ENCODE measurements at places on chromosomes 13 and 19.

DNA sequence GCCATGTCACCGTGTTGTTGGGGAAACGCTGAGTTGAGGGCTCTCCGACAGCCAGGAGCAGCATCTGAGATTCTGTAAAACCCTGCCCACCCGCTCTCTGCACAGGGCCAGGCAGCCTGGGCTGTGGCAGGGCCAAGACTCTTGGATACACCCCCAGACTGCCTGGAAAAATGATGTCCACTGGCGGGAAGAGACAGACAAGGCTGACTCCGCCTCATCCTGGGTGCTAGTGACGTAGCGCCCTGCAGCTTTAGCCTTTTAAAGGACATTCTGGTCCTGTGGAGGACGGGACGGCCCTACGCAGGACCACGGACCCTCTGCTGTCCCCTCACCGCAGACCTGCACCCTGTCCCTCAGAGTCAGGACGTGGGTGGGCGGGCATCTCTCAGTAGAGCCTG lies 20.7 kb upstream of the LILRA2 start:
- no peak for DNase-seq

DNA sequence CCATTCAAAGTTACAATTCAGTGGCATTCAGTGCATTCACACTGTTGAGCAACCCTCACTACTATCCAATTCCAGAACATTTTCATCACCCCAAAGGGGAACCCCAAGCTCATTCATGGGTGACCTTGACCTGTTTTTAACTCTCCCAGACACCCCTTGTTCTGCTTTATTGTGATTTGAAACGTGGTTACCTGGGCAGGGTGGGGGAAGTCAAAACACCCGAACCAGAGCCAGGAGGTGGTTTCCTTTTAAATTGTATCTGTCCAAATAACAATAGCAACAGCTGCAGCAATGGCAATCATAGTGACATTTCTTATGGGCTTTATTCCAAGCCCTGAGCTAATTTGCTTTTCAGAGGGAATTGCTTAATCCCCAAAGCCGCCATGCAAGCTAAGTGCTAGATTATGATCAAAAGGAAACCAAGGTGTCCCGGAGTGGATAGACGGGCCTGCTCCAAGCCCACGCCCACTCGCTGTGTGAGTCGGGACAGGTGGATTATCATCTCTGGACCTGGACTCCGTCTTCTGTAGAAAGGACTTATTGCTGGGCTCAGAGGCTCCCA lies 6.1 kb downstream of the PTGIR start:
- no peak for DNase-seq

- DNase-seq = no peak
These were observed 853.0 kb downstream of the SLITRK6 start for GRCh38 chr13:84946192-84946591.

- no peak for DNase-seq
These were observed 11.6 kb upstream of the RNF113B start for GRCh38 chr13:98188544-98189166.

GRCh38 chr13:105518086-105518485 lies 1017.4 kb downstream of the EFNB2 start:
- DNase-seq = no peak

DNA sequence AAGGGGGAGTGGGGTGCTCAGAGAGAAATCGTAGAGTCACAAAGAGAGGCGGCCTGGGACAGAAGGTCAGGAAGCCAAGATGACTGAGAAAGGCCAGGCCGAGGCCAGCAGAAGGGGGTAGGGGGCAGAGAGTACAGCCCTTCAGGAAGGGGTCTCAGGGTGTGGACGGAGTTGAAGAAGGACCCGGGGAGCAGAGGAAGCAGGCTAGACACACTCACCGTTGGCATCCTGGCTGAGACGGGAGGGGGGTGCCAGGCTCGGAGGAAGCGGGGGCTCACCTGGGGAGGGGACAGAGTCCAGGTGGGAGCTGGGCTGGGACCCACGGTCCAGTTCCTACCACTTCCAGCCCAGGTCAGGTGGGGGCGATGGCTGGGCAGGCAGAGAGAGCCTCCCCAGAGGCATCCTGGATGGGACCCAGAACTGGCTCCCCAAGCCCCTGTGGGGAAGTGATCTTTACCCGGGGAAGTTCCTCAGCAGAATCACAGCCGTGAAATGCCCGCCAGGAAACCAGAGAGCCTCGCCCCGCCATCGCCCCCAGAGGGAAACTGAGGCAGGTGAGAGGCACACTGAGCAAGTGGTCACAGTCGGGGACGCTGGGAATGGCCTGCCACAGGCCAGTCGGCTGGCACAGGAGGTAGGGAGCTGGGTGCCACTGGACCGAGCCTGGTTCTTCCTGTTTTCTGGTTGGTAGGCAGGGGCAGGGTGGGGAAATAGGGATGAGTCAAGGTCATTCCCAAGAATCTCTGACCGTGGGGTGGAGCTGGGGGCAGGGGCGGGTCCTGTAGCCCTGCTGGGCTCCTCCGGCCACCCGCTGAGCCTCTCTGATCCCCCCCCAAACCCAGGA lies 1.4 kb downstream of the MATK start:
- DNase-seq = no peak

DNA sequence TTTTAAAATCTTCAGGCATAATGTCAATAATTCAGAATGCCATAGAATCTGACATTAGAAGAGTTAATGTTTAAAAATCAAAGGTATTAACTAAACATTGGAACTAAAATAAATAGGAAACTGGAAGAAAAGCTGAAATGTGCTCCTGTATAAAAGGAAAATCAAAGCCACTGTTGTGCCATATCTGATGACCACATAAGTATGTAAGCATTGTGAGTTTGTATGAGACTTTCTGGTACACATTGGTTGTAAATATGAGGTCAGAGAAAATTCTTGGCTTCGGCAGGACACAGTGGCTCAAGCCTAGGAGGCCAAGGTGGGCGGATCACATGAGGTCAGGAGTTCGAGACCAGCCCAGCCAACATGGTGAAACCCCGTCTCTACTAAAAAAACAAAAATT lies 48.3 kb upstream of the INTS6 start:
- no peak for DNase-seq

GRCh38 chr19:19459707-19460251 lies 54.3 kb downstream of the GATAD2A start:
- DNase-seq = no peak
